Naive thymus-derived CD8-positive, alpha-beta T cell (primary cell): ENCODE measurements at places on chromosomes 16 and 17.
A peak's percentile ranks its signal among the peaks of the same experiment; 100 is the strongest.

- DNase-seq: no peak
These were observed 99.8 kb upstream of the CDH5 start for GRCh38 chr16:66266436-66267291.

GRCh38 chr17:76547183-76547641 is 7.4 kb downstream of the PRCD start:
- DNase-seq: peak; percentile 52

GRCh38 chr17:7763919-7764318 is 46.4 kb downstream of the DNAH2 start:
- DNase-seq: no peak

DNA sequence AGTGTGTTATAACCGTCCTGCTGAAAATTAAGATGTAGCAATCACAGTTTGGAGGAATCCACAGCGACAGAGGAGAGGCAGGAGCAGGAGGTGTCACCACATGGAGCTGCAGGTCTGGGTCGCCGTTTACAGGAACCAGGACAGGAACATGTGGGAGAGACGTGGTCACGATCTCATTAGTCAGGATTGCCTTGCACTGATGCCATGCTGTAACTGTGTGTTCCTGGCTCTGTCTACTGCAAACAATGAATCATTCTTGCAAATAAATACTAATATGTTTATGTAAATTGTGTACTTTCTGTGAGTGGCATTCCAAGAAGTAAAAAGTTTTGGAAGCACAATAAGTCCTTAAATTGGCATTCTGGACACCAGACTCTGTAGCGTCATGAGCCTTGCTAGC is 271.8 kb downstream of the CPPED1 start:
- DNase-seq: no peak

DNA sequence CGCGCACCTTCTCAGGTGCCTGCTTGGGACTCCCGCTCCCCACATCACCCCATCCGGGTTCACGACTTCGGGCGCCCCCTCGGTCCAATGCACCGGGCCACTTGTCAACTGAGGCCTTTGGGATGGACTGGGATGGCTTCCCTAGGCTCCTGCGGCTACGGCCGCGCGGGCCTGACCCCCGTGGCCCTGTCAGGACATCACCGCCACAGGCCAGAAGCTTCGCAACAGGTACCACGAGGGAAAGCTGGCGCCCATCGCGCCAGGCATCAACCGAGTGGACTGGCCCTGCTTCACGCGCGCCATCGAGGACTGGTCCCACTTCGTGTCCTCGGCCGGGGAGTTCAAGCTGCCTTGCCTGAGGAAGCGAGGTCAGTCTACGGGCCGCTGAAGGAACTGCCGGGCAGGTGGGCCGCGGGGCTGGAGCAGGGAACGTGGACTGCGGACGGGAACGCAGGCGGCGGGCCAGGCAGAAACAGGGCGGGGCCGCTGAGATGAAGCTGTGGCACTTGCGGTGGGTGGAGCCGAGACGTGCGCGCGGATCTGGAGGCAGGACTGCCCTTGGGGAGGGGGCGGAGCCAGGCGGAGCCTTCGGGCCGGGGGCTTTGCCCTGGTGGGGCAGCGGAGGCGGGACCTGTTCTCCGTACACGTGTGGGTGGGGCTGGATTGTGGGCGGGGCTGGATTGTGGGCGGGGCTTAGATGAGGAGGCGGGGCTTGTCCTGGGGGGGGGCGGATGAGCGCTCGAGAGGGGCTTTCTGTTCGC is 13.7 kb upstream of the CNGB1 start:
- peak; percentile 85 for DNase-seq

DNA sequence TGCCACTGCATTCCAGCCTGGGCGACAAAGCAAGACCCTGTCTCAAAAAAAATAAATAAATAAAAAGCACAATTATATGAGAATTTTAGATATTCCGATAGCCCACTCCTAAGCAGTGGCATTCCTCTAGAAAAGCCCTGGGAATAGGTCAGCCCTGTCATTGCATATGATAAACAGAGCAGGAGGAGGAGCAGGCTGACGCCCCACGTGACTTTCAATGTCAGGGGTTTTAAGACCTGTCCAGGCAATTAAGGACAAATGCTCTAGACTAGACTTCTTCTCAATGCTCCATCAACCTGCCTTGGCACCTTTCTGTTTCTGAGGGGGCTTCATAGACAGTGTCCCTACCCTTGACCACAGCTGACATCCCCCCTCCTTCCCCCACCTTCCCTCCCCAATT is 7.5 kb downstream of the TOM1L2 start:
- no peak for DNase-seq

- DNase-seq: no peak
These were observed 31.2 kb downstream of the LYRM9 start for GRCh38 chr17:27862004-27862403.

GRCh38 chr16:59878999-59879398 is 1144.9 kb upstream of the GOT2 start:
- no peak for DNase-seq

GRCh38 chr16:13397126-13397525 is 495.7 kb downstream of the SHISA9 start:
- DNase-seq: no peak

- DNase-seq: no peak
These were observed 137.9 kb downstream of the AXIN2 start for GRCh38 chr17:65423346-65424140.

DNA sequence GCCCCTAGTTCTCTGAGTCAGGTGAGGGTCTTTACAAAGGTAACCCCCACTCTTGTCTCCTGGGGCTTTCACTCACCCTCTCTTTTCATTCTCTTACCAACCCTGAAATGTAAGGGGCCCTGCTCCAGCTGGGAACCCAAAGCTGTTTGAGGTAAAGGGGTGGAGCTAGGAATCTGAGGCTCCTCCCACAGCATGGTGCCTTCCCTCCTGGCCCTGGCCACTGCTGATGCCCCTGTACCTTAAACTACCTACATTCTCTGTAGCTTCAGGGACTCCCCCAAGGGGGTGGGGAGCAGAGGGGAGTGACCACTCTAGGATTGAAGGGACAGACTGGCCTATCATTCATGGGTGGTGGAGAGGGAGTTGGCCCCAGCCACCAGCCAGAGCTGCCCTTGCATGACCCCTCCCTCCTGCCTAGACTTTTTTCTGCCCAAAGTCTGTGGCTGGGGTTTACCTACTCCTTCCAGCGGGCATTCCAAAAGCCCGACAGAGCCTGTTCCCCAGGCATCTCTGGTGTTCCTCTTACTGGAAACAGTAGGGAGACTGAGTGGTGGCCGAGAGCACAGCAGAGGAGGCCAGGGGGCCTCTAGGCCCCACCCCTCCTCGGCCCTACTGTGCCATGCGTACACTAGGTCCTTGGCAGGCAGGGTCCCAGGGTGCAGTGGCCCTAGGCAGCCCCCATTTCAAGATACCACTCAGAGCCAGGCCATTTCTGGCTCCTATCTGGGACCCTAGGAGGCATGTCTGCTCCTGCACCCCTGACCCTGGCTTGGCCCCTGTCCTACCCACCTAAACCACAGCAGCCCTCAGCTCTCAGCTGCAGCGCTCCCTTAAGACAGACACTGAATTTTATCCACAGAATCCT is 9.5 kb downstream of the DOK4 start:
- DNase-seq: no peak
